Stimulated activated CD8-positive, alpha-beta memory T cell treated with anti-CD3 and anti-CD28 coated beads, Interleukin-15, amount 100 ng/mL, for 48 hours (primary cell): ENCODE measurements at places on chromosomes 5 and 9.

DNA sequence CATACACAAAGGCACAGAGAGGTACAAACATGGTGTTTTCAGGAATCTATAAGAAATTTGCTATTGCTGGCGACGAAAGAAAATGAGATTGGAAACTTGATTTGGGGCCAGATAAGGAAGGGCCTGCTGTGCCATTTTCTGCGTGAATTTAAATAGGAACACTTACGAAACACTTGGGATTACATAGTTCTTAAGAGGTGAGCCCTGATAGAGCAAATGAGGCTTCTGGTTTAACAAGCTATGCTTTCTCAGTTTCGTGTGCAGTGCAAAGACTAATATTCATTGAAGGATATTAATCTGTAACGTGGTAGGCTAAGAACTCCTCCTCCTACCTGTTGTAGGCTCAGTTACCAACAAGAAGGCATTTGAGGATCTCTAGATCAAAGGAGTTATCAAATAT, 93.1 kb downstream of the CDK5RAP2 start:
- no peak for DNase-seq

DNA sequence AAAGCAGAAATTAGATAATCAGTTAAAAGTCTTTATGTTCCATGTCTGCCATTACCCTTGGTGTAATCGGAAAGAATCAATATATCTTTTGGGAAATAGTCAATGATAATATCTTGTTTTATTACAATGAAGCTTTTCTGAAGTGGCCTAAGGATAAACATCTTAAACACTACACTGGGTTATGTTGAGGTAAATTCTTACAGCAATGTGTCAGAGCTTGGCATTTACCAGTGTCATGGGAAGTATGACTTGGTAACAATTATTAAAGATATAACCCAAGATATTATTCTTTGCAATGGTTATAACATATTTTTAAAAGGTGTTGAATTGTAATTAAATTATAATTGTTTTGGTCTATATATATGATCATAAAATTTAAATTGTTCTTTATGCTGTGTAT, 84.7 kb downstream of the CFAP95 start:
- no peak for DNase-seq

GRCh38 chr5:65190328-65191053, 291.2 kb downstream of the ADAMTS6 start:
- no peak for DNase-seq

- DNase-seq: no peak
Observed at GRCh38 chr5:1298723-1299510, 4.0 kb upstream of the TERT start.

GRCh38 chr5:76809141-76809540, 9.7 kb upstream of the F2RL1 start:
- no peak for DNase-seq

DNA sequence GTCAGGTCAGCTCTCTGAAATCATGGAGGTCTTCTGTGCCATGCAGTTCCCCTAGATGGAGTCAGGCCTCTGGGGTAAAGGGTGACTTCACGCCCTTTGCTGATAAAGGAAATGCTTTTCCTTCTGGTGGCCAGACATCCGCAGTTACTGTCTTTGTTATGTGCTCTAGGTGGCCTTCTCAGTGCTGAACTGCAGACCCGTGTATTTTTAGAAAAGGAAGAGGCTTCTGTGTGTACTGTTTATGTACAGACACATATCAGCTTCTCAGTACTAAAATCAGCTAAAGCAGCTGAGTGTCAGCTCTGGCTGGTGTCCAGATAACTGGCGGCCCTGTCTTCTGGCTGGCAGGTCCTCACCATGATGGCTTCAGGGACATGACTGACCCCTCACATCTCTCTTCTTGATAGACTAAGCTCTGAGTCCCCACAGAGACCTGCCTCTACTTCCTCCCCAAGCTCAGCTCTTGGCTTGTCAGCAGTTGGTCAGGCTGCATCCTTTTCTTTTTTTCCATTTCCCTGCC, 75.3 kb downstream of the ARHGAP26 start:
- DNase-seq: no peak

DNA sequence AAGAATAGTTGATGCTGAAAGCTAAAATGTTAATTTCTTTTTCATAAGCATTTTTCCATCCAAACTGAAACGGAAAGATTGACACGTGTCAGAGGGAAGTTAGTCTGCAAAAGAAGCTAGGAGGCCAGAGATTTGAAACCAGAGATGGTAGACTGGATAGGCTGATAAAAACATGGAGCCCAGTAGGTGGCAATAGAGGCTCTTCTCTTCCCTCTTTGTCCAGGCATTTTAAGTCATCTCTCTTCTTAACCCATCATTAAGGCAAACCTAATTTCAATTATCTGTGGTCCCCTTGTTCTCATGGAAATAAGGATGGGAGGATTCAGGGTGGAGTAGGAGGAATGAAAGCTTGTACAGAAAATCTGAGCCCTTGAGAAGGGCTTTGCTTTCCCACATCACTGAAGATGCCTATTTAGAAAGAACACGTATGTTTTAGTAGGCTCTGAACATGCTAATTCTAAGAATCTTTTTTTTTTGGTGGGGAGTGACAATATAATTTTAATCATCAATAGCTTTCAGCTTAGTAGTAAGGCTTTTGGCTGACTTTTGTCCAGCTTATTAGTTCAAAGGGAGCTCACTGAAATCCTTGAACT, 66.6 kb downstream of the ZNF474 start:
- no peak for DNase-seq

DNA sequence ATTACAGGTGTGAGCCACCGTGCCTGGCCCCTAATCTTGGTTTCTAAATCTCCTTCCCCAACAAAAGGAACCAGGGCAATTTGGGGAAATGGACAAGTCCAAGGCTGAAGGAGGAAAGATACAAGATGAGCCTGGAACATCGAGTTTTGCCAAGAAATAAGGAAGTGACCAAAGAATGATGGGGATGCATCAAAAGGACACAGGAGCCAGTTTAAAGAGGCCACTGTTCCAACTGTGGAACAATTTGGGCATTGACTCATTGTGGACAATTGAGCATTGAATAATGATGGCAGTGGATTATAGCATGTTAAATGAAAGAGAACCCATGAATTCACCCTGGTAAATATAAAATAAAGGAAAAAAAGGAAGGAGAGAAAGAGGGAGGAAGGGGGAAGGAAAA, 47.5 kb downstream of the DUSP1 start:
- no peak for DNase-seq

DNA sequence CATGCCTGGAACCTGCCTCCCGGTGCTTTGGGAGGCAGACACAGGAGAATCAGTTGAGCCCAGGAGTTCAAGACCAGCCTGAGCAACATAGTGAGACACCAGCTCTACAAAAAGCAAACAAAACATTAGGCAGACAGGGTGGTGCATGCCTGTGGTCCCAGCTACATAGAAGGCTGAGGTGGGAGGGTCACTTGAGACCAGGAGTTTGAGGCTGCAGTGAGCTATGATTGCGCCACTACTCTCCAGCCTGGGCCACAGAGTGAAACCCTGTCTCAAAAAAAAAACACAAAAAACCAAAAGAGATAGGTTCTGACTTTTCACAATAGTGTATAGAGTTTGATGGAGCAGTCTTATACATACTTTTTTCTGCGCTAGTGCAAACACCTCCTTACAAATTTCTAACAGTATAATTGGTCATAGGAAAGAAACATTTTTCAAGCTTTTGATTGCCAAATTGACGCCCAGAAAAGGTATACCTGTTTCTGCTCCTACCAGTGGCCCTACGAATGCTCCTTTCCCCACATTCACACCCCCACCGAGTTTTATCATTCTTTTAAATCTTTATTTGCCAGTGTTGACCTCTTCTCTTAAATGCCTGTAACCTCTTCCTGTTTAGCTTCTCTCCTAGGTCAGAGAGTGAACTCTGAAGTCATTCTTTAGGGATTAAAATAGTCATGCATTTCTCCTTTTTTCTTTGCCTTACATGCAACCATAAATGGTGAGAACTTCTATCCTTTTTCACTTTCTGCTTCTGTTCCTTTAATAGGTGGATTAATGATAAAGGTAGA, 7.5 kb downstream of the DOCK8 start:
- no peak for DNase-seq

DNA sequence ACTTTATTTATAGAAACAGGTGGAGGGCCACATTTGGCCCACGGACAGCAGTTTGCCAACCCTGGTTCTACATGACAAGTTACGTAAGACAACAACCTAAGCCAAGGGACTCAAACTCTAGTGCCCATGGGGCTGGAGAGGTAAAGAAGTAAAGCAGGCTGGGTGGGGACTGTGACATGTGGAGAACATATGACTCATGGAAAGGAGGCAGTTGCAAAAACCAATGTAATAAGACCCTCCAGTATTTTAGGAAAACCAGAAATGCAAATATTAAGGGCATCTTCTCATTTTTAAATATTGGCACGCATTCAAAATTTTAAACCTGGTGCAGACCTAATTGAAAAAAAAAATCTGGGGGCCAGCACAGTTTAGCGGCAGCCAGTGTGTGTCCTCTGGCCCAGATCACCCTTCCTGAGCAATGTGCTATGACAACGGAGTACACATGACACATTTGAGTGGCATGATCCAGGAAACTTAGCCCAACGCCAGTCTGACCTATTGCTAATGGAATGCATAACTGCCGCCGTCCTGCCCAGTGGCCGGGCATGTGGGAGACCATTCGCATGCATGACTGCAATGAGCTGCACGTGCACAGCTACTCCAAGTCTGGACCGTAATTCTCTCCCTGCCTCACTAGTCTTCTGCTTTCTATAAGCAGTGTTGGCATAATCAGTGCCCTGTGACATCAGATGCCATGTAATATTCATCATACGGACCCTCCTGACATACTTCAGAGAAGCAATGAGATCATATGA, 97.2 kb downstream of the SH3TC2 start:
- no peak for DNase-seq

GRCh38 chr5:17769277-17769676, 135.0 kb downstream of the TAF11L14 start:
- DNase-seq: no peak

DNA sequence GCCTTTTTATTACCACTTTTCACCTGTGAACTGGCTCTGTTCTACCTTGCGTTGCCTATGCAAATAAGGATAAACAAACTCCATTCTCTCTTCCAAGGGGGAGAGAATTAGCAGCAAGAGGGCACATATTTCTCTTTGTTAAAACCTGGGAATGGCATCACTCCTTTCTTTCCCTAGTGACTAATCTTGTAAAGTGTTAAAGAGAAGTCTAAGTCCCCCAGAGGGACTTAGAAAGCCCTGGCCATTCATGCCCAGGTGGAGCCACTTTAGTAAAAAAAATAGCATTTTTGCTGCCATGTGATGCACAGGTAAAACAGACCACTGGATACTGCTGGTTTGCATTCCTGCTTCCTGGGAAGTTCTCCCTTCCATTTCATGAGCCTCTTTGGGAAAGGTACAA, 148.4 kb downstream of the MAN2A1 start:
- DNase-seq: no peak

GRCh38 chr5:21195145-21195544, 1207.1 kb upstream of the CDH18 start:
- no peak for DNase-seq

GRCh38 chr9:90259311-90260246, 383.0 kb downstream of the DIRAS2 start:
- no peak for DNase-seq

GRCh38 chr5:157942595-157942994, 83.7 kb upstream of the CLINT1 start:
- DNase-seq: no peak
